ENCODE measurements at places on chromosomes 5 and 9. TPM values are rescaled to one million over a fixed set of nuclear protein-coding genes. Genes with fewer than 3 reads are reported as not detected.

The N4BP3 gene
- total RNA-seq, result 0.67 TPM

The AUH gene
- 9.2 TPM for total RNA-seq

The OLFML2A gene
- total RNA-seq, result 22.6 TPM

The PWWP2A gene
- 11.2 TPM for total RNA-seq

The CACFD1 gene
- 4.5 TPM for total RNA-seq

The DMRT3 gene
- total RNA-seq, result not detected

The DIPK1B gene
- 9.4 TPM for total RNA-seq

The FBXW2 gene
- 38.9 TPM for total RNA-seq
